Brain (organoid and tissue), 16 donors: ENCODE measurements at places on chromosomes 5 and 9.

DNA sequence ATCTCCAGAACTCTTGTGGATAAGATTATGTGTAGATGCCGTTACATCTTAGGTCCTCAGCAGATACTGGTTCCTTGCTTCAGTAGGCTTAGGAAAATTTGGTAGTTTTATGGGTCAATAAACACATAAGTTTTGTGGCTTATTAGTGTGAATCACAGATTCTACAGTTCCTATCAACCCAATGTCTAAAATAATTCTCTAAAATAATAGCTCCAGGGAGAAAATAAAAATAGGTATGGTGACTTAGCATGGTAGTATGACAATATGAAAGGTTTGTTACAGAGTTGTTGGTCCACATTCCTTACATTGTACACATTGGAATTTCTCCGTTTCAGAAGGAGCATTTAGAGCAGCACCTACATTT is 91.7 kb downstream of the AOPEP start:
- DNase-seq, result no peak

DNA sequence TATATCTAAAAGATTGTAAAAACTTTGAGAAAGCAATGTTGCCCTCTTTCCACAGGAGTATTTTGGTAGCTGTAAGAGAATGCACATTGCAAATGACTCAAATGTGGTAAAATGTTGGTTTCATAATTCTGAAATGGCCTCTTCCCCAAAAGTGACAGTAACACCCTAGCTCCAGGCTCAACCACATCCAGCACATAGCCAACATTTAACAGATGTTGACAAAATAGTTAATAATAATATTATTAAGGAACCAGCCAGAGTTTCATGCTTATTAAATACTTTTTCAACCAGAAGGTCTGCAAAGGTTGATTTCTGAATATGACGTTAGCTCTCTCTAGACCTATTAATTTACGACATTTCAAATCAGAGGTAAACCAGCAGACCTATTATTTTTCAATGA is 1.3 kb downstream of the ANXA1 start:
- no peak for DNase-seq

DNA sequence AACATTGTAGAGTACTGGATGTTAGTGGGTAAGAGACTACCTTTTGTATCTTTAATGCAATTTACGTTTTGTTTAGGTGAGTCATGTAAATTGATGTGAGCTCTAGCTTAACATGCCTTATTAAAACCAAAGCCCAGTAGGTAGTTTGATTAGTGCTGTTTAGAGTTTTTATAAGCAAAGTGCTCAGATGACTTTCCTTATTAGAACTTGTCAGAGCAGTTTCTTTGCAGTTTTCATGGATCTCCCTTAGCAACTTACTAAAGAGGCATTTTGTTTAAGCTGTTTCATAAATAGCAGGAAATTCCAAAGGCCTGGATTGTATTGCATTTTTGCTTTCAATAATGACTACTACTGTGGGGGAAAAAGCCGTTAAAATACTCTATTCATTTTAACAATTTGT is 14.5 kb downstream of the ZSWIM6 start:
- DNase-seq, result no peak

DNA sequence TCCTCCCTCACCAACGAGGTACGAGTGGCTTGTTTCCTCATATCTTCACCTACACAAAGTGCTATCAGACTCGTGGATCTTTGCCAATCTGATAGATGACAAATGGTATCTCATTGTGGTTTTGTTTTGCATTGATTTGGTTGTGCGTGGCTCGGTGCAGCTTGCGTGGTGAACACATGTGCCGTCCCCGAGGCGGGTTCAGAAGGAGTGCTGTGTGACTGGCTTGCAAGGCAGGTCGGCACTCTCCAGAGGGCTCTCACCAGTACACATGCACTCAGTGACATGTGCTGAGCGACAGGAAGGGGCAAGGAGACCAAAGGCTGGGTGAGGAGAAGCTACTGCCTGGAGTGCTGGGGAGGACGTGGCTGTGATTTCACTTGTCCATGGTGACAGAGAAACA is 95.3 kb upstream of the PITX1 start:
- no peak for DNase-seq

GRCh38 chr9:91864380-91864779 is 85.6 kb downstream of the ROR2 start:
- no peak for DNase-seq

DNA sequence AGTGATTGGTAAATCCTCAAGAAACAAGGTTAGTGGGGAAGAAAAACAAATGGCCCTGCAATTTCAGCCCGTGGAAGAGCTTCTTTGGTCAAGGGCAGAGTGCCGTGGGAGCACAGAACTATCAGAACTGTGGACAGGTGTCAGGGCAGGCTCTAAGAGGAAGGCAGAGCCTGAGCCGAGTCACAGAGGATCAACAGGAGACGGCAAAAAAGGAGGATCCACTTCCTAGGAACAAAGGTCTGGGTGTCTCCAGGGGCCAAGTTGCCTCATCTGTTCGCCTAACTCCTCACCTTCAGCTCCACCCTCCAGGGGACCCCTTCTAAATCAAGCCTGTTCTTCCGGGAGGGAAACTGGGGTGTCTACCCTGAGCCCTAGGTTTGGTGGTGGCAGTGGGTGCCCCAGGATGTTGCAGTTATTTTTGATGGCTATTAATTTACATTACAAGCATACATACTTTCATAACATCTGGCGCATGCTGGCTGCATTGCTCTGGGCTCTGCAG is 88.0 kb downstream of the FEM1C start:
- DNase-seq, result no peak

- no peak for DNase-seq
These were observed 25.0 kb upstream of the F2R start for GRCh38 chr5:76690704-76691466.

DNA sequence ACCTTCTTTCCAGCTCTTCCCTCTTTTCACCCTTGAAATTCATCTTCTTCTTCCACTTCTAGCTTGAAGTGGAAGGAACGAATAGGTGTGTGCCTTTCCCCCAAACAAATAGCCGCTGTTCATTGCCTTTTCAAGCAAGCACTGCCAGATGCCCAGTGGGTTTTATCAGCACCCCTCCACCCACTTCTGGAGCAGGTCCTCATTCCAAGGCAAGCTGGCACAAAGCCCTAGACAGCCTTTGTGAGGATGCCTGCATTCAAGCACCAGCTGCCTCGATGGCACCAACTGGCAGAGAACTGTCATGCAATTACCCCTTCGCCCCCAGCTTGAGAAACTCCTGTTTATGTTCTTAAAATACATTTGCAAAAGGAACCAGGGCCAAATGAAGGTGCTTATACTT is 36.5 kb downstream of the SERINC5 start:
- DNase-seq, result no peak

DNA sequence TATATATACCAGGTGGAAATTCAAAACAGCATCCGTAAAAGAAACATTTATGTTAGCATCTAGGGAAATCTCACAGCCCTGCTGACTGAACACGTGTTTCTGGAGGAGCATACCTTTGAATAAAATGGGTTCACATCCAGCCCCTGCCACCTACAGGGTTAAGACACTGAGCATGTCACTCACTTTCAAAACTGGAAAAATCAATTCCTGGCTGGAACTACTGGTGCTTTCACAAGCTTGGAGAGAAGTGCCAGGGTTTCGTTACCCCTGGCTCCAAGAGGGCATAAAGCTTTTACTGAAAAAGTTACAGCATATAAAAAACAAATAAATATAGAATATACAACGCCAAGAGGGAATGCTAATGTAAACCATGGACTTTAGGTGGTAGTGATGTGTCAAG is 48.0 kb downstream of the SERINC5 start:
- no peak for DNase-seq

GRCh38 chr5:147393874-147394672 is 115.8 kb downstream of the DPYSL3 start:
- DNase-seq, result no peak

DNA sequence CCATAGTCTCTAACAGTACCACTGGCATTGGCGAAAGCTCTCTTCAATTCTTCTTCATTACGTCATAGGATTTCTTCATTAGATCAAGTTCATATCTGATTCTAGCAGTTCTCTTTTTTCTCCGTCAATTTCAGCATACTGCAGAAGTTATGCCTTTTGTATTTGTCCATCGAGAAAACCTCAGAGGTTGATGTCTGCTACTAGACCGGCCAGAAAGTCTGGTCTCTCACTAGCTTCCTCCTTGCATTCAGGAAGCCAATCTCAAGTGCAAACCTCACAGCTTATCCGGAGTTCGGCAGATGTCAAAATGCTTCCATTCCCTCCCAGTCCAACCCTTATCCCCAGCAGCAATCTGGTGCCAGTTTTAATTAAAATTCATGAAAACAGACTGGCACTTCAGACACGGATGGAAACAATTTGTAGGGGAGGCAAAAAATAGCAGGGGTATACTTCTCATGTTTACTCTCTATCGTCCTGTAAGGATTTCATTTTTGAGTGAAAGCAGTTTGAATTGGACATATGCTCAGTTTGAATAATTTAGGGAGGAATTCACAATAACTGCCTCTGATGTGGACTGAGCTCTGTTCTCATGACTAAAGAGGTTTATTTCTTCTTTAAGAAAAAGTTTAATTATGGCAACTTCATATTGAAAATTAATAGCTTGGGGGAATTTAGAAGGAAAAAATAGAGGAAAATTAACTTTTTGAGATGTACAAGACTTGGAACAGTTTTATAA is 56.4 kb upstream of the TMC1 start:
- peak; percentile 96 for DNase-seq

DNA sequence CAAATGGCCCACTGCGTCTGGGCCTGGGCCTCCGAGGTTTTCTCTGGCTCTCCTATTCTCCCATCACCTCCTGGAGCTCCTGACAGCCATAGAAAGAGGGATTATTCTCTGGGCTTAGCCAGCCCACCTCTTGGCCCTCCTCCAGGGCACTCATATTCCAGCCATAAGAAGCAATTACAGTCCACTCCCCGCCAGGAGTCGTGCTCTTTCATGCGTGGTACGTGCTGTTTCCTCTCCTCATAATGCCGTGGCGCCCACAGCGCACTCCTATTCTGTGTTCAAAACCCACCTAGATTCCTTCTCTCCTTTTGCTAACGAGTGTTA is 240.8 kb upstream of the ZNF462 start:
- DNase-seq, result no peak

- no peak for DNase-seq
These were observed 4.9 kb downstream of the IL6ST start for GRCh38 chr5:55989860-55990259.

DNA sequence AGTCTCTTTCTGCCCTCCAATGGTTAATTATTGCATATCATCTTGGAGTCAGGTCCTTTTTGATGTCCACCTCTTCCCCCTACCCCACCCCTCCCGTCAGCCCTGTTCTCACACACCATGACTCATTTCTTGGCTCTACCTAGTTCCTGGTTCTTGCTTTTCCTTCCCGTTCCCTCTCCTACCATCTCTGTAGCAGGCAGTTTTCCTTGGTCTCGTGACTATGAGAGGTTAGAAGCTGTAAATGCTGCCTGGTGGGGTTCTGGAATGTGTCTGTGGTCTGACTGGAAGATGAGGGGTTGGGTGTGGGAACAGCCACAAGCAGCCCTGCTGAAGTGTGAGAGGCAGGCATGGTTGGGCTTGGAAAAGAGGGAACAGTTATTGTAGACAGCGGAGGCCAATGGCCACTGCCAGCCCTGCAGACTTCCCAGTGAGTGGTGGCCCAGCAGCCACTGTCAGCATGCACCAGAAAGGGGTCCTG is 18.2 kb downstream of the SLC22A5 start:
- DNase-seq, result no peak

DNA sequence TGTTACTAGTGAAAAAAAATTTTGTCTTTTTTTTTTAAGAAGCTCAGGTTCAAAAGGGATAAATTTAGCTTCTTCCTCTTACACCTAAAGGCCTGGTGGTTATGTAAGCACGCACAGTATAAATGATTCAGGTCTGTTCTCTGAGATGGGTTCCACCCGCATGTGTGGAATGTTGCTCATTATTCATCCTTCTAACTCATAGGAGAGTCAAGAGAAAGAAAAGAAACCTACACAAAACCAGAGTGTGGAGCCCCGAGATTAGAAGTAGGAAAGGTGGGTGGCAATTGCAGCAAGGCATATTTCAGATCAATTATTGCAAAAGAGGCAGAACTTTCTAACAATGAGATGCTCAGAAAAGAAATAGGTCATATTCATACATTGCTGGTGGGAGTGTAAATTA is 13.5 kb downstream of the PLAC8L1 start:
- no peak for DNase-seq

DNA sequence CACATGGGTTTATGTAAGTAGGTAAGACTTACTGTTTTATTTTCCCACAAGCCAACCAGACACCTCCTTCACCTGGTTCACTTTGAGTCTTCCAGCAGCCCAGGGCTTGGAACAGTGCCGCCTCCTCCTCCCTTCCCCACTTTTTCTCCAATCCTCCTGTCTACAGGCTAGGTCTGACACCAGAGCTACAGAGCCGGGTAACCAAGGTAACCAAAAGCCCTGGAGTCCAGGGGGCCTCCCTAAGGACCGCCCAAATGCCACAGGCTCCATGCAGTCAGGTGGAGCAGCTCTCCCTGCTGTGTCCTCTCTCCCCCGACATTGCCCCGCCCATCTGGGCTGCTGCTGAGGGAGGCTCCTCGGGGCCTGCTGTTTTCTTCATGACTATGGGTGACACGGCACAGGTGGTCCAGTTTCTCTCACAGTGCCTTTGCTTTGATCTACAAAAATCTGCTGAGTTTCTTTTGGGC is 138.0 kb upstream of the EFNA5 start:
- peak; percentile 55 for DNase-seq

- no peak for DNase-seq
These were observed 15.6 kb downstream of the ANKHD1 start for GRCh38 chr5:140417235-140417634.

DNA sequence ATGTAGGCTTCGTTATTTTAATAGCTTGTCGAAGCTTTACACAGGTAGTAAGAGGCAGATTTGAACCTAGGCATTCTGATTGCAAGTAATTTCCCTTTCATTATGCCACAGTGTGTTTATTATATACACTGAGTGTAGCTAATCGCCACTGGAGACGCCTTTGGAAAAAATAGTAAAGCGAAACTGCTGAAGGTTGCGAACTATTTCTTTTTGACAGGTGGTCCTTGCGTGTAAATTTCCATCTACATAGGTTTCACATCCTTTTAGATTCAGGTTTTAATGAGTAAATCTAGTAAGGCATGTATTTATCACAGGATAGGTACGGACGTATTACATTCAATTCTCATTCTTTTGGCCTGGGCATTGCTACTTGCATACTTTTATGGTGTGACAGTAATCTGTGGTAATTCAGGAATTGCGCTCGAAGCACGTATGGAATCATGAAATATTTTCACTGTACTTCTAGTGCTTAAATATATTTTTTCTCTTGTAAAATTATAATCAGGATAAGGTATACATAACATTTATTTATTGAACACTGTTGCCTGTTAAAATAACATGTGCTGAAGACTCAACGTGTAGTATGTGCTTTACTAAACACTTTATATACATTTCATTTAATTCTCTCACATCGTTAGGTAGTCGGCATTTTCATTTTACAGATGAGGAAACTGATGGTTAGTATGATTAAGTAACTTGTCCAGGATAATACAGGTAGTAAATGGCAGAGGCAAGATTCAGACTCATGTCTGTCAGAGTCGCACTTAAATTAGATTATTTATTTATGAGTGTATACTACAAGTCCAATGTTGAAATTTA is 1.8 kb downstream of the MARCHF6 start:
- peak; percentile 62 for DNase-seq
